ENCODE measurements at places on chromosomes 2 and 18. TPM values are rescaled to one million over a fixed set of nuclear protein-coding genes. Genes with fewer than 3 reads are reported as not detected.
A peak's percentile ranks its signal among the peaks of the same experiment; 100 is the strongest.

DNA sequence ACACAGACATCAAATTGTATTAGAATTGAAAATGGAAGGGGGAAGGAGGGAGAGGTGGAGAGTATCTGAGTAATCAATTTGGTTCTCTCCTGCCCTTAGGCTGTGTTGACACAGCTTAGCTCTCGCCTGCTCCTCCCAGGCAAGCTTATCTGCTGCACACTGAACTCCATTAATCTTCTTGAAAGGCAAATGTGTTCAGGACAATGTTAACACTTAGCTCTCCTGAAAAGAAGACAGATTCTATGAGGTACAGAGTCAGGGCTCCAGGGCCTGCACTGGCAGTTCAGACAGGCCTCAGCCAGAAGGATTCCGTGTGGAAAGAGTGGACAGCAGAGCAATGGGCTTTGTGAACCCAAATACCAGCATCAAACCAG lies 430.0 kb upstream of the TNP1 start:
- H3K4me3 ChIP-seq, result no peak overlapping the region
- peaks cover 18% of the 10 kb centered on the region for H3K4me1 ChIP-seq

DNA sequence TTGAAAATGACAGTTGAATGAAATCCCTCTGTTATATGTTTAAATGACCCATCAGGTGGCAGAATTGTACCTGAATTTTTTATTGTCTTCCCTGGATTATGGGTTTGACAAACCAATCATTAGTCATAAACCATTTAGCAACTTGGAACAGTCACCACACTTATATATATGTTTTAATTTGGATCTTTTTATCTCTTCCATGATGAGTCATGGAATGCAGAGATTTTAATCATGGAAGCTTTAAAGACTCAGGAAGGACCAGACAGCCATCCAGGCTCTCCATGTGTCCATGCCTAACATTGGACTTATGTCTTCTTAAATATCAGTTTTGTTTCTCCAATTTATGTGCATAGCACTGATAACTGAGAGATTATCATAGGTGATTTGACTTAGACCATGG lies 188.3 kb upstream of the ZSWIM2 start:
- no peaks in the 10 kb centered on the region for H3K4me1 ChIP-seq
- no peak overlapping the region for H3K27ac ChIP-seq
- H3K36me3 ChIP-seq, result no peaks in the 10 kb centered on the region
- no peak overlapping the region for H3K4me3 ChIP-seq
- DNase-seq, result no peak
- H3K27me3 ChIP-seq, result no peaks in the 10 kb centered on the region

- no peak for DNase-seq
- H3K27me3 ChIP-seq, result no peaks in the 10 kb centered on the region
- no peaks in the 10 kb centered on the region for H3K4me1 ChIP-seq
- H3K4me3 ChIP-seq, result no peak overlapping the region
- no peaks in the 10 kb centered on the region for H3K36me3 ChIP-seq
- no peak overlapping the region for H3K27ac ChIP-seq
Observed at GRCh38 chr2:105674859-105675541, 69.7 kb upstream of the NCK2 start.

- no peaks in the 10 kb centered on the region for H3K27me3 ChIP-seq
- H3K4me1 ChIP-seq, result peaks cover 48% of the 10 kb centered on the region
- no peaks in the 10 kb centered on the region for H3K36me3 ChIP-seq
- H3K27ac ChIP-seq, result no peak overlapping the region
Observed at GRCh38 chr2:45888641-45889040, 237.2 kb downstream of the PRKCE start.

GRCh38 chr2:12265646-12266045 lies 451.1 kb upstream of the TRIB2 start:
- DNase-seq, result no peak
- H3K36me3 ChIP-seq, result no peaks in the 10 kb centered on the region
- H3K4me3 ChIP-seq, result no peak overlapping the region
- H3K27ac ChIP-seq, result no peak overlapping the region
- no peaks in the 10 kb centered on the region for H3K27me3 ChIP-seq
- peaks cover 9% of the 10 kb centered on the region for H3K4me1 ChIP-seq

DNA sequence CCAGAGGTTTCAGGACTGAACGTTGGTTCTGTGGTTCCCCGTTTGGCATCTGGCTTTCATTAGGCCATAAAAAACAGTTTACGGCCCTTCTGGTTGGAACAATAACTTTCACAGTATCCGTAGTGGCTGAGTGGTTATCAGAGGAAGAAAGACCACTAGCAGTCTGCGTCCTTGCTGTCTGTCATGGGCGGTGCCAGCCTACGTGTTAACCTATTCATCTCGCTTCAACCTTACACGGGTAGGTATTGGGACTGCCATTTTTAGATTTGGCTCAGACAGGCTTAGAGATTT lies 42.6 kb upstream of the ROCK2 start:
- H3K27me3 ChIP-seq, result no peaks in the 10 kb centered on the region
- H3K27ac ChIP-seq, result peak overlapping the region; percentile 44
- DNase-seq, result peak; percentile 80
- H3K36me3 ChIP-seq, result no peaks in the 10 kb centered on the region
- H3K4me3 ChIP-seq, result no peak overlapping the region
- H3K4me1 ChIP-seq, result peaks cover 21% of the 10 kb centered on the region

GRCh38 chr2:168434146-168434545 lies 21.9 kb upstream of the CERS6 start:
- H3K27me3 ChIP-seq, result no peaks in the 10 kb centered on the region
- H3K4me3 ChIP-seq, result no peak overlapping the region
- H3K36me3 ChIP-seq, result no peaks in the 10 kb centered on the region
- peak; percentile 52 for DNase-seq
- H3K4me1 ChIP-seq, result no peaks in the 10 kb centered on the region
- H3K27ac ChIP-seq, result no peak overlapping the region

GRCh38 chr18:25351777-25352628 lies at the start of gene ZNF521:
Gene ZNF521, minus strand, starts transcription at chr18:25352166. Its CDS starts 1,220 bp downstream, at chr18:25350946.
- H3K27ac ChIP-seq, result peak within 1 kb of the TSS; percentile 78
- H3K36me3 ChIP-seq, result no peaks in the 10 kb centered on the region
- no peaks in the 10 kb centered on the region for H3K4me1 ChIP-seq
- H3K4me3 ChIP-seq, result peak within 1 kb of the TSS; percentile 94
- DNase-seq, result peak; percentile 94

DNA sequence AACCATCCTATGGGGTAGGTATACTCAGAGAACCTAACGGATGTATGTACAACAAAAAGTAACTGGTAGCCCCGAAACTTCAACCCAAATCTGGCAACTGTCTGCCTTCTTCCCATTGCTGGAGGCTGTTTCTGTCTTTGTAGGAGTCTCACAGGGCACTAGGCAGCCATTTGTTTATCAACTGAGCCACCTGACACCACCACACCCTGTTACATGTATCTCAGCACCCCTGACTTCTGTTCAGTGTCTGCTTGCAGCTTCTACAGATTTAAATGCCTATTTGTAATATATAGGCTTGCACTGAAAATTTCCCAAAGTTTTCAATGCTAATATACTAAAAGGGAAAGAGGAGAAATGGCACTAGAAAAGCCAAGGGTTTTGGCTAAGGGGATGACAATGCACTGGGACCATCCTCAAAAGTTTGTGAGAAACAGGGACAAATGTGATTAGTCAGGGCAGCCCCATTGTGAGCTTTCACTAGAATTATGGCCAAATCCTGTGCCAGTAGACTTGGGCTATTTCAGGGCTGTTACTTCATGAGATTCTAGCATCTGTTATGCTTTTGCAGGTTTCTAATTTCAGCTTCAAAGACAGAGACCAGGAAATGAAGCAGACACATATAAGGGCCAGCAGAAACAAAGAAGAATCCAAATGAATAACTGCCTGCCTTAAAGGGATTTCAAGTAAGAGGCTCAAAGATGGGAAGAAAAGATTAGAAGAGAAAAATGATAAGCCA lies 103.3 kb downstream of the MYO5B start:
- no peaks in the 10 kb centered on the region for H3K27me3 ChIP-seq
- DNase-seq, result no peak
- H3K36me3 ChIP-seq, result no peaks in the 10 kb centered on the region
- H3K4me1 ChIP-seq, result no peaks in the 10 kb centered on the region

- H3K4me3 ChIP-seq, result no peak overlapping the region
- DNase-seq, result peak; percentile 44
- no peak overlapping the region for H3K27ac ChIP-seq
- H3K4me1 ChIP-seq, result peaks cover 13% of the 10 kb centered on the region
- H3K36me3 ChIP-seq, result no peaks in the 10 kb centered on the region
- no peaks in the 10 kb centered on the region for H3K27me3 ChIP-seq
Observed at GRCh38 chr2:158464426-158465281, 7.9 kb downstream of the PKP4 start.

DNA sequence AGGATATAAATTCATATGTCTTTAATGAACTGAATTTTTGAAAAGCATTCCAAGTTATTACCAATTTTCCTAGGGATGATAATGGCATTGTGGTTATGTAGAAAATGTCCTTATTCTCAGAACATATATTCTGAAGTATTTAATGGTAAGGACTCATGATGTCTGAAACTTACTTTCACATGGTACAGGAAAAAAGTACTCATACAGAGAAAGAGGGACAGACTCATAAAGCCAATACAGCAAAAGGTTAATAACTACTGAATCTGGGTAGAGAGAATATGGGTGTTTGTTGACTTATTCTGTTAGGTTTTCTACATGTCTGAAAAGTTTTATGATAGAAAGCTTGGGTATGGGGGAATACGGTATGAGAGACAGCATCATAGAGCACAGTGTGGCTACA lies 84.3 kb upstream of the SERTAD2 start:
- H3K36me3 ChIP-seq, result no peaks in the 10 kb centered on the region
- H3K27me3 ChIP-seq, result no peaks in the 10 kb centered on the region
- no peaks in the 10 kb centered on the region for H3K4me1 ChIP-seq

DNA sequence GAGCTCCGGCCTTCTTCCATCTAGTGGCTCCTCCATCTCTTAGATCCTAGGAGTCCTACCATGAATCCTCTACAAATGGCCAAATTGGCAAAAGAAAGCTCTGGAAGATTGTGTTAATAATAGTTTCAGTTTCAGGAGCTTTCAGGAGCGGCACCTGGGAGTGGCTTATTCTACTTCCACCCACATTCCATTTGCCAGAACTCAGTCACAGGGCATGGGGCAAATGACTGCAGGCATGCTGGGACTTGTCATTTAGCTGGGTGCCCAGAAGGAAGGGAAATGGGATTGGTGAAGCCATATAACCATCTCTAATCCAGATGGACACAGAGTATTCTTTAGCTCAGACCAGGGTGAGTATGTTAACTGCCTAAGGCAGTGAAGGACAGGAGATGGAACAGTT lies 3.6 kb upstream of the LRATD1 start:
- H3K36me3 ChIP-seq, result no peaks in the 10 kb centered on the region
- no peak for DNase-seq

DNA sequence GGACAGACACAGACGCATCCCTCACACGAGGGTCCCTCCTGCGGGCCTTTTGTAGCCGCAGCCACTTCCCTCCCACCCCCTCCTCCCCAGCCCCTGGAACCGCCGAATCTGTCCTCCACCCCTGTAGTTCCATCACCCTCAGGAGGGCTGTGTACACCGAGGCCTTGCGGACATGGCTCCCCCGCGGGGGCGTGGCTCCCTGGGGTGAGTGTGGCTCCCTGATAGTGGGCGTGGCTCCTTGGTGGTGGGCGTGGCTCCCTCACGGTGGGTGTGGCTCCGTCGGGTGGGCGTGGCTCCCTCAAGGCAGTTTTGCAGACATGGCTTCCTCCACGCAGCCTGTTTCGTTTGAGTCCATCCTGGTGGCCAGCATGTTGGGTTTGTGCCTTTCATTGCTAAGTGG lies 420.7 kb upstream of the SALL3 start:
- H3K4me3 ChIP-seq, result no peak overlapping the region
- H3K27ac ChIP-seq, result no peak overlapping the region
- no peaks in the 10 kb centered on the region for H3K36me3 ChIP-seq
- peak; percentile 40 for DNase-seq
- no peaks in the 10 kb centered on the region for H3K4me1 ChIP-seq
- H3K27me3 ChIP-seq, result no peaks in the 10 kb centered on the region

- H3K27me3 ChIP-seq, result no peaks in the 10 kb centered on the region
- H3K4me1 ChIP-seq, result no peaks in the 10 kb centered on the region
- no peaks in the 10 kb centered on the region for H3K36me3 ChIP-seq
- no peak overlapping the region for H3K4me3 ChIP-seq
- H3K27ac ChIP-seq, result no peak overlapping the region
Observed at GRCh38 chr2:195985741-195986140, 82.9 kb downstream of the DNAH7 start.

GRCh38 chr2:17966798-17967197 lies 88.3 kb downstream of the KCNS3 start:
- H3K36me3 ChIP-seq, result no peaks in the 10 kb centered on the region
- no peaks in the 10 kb centered on the region for H3K27me3 ChIP-seq
- no peak for DNase-seq
- no peak overlapping the region for H3K4me3 ChIP-seq
- H3K27ac ChIP-seq, result no peak overlapping the region

DNA sequence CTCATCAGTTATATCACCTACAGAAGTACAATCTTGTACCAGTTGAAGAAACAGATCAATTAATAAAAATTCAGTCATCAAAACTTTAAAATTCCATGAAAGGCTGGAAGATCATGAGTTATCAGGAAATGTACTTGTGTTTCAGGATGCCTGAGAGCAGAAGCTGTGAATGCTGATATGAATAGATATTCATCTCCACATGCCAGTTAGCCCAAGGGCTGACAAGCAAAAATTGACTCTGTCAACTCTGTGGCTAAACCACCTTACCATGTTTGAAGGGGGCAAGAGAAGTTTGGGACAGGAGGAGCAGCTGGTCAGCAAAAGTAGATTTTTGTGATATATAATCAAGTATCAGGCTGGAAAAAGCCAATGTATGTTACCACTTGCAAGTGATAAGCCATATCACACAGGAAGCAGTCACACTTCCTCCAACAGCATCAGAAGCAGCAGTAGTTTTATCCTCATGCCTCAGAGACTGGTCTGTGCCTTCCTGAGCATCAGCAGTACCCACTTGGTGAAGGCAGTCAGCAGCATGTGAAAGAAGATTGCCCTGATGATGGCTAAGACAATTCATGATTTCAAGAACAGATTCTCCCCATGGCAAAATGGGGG lies 328.2 kb upstream of the CNTNAP5 start:
- peak; percentile 52 for DNase-seq
- no peaks in the 10 kb centered on the region for H3K4me1 ChIP-seq

GRCh38 chr2:225400060-225400511 lies 576 bp downstream of the NYAP2 start:
- H3K36me3 ChIP-seq, result no peaks in the 10 kb centered on the region
- no peaks in the 10 kb centered on the region for H3K4me1 ChIP-seq
- H3K4me3 ChIP-seq, result no peak overlapping the region
- H3K27me3 ChIP-seq, result no peaks in the 10 kb centered on the region
- no peak overlapping the region for H3K27ac ChIP-seq
- peak; percentile 17 for DNase-seq

- DNase-seq, result no peak
- peaks cover 2% of the 10 kb centered on the region for H3K4me1 ChIP-seq
- no peaks in the 10 kb centered on the region for H3K36me3 ChIP-seq
- H3K4me3 ChIP-seq, result no peak overlapping the region
Observed at GRCh38 chr2:174145827-174146226, 102.5 kb downstream of the OLA1 start.

The NEU2 gene
- not detected for polyA plus RNA-seq

The FSIP2 gene
- not detected for polyA plus RNA-seq

The MYCN gene
- not detected for polyA plus RNA-seq

The EN1 gene
- not detected for polyA plus RNA-seq

The DSC3 gene
- polyA plus RNA-seq, result not detected

The KCNG2 gene
- not detected for polyA plus RNA-seq

The SNORC gene
- 1.3 TPM for polyA plus RNA-seq

The FOXD4L1 gene
- polyA plus RNA-seq, result 0.13 TPM

The SERPINB2 gene
- polyA plus RNA-seq, result 9.8 TPM

The CFC1 gene
- not detected for polyA plus RNA-seq

The PLGLB1 gene
- polyA plus RNA-seq, result 0.89 TPM
